SIG-M5 (cell line): ENCODE measurements at places on chromosomes 2 and 18.

- DNase-seq: no peak
Measured at GRCh38 chr2:60555783-60556139, 2.3 kb upstream of the BCL11A start.

DNA sequence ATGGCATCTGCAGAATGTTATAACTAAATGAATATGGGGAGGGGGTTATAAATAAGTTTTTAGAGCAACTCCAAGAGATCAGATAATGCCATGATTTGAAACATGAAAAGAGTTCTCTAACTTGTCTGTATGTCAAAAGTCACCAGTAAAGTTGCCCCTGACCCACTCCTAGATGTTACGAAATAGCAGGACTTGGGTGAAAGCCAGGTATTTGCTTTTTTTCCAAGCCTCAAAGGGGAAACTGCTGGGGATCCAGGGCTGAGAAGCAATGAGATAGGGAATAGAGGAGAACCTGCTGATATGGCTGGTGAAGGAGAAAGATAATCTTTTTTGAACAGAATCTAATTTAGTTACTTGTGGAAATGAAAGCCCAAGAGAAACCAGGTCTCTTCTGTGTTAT, 191.5 kb upstream of the CDH20 start:
- DNase-seq: no peak

- no peak for DNase-seq
Measured at GRCh38 chr18:23776306-23776705, 87.1 kb downstream of the LAMA3 start.

DNA sequence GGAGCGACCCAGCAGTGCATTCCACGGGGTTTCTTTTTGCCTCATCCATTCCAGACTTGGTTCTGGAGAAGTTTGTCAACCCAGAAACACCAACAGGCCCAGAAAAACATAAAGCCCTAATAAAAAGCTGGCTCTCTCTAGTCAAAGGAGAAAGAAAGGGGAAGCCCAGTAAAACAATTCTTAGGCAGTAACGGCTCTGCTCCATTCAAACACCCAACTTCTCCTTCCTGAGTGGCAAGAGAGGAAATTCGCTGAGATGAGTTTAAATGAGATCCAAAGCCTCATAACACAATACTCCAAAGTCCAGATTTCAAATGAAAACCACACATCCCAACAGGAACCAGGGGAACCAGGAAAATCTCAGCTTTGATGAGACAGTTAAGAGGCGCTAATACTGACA, 179.9 kb downstream of the RPIA start:
- DNase-seq: no peak

DNA sequence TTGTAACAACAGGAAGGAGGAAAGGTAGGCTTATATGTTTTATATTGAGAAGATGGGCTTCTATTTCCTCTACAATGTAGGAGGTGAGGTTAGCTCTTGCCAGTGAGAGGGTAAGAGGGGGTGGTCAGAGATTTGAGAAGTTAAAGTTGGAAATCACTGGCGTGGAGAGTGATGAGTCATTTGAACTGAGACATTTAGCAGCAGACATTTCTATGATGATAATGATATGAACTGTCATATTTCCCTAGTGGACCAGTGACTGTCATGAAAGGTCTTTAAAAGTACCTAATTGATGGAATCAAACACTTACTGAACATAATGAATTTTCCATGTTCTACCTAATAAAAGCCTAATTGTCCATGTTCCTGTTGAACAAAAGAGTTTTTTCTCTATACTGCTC, 126.1 kb downstream of the FAM161A start:
- no peak for DNase-seq
